Retina (tissue), 1 donor: ENCODE measurements at places on chromosomes 3 and 15.

GRCh38 chr3:12966847-12967605 is 106.2 kb downstream of the IQSEC1 start:
- DNase-seq: peak; percentile 75

GRCh38 chr15:51135276-51135675 is 40.6 kb upstream of the TNFAIP8L3 start:
- DNase-seq: no peak

- no peak for DNase-seq
Measured at GRCh38 chr3:113018536-113019181, 27.9 kb downstream of the GTPBP8 start.

- no peak for DNase-seq
Measured at GRCh38 chr15:90040618-90041017, 39.5 kb downstream of the ZNF710 start.

- DNase-seq: no peak
Measured at GRCh38 chr3:123168605-123169004, 33.1 kb upstream of the SEC22A start.

- DNase-seq: no peak
Measured at GRCh38 chr3:147846854-147847478, 437.8 kb downstream of the ZIC1 start.

GRCh38 chr15:80638553-80639167 is 56.5 kb upstream of the ABHD17C start:
- no peak for DNase-seq

DNA sequence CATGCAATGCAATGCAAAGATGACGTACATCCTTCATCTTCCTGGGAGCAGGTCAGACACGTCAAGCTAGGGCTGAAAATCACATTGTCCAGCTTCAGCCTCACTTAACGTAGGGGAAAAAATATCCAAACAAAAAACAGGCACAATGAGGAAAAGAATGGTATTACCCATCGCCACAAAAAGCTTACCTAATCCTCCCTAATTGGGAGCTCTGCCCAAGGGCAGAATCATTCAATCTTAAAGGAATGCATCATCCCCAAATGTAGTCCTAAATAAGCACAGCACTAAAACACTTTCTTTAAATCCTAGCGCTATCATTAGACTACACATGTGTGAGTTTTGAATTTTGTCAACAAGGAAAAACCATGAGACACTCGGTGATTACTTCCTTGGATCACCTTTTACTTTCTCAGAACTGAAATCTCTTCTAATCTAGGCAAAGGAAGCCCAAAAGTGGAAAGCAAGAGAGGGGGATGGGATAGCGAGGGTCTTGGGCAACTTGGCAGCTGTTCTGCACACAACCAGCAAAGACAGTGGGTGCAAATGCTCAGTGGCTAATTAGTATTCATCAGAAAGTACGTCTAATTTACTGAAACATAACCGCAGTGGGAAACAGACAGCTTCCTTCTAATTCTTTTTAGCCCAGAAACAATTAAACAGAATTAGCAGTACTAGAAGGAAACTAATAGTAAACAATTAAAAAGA is 87.4 kb downstream of the ADAMTS9 start:
- DNase-seq: peak; percentile 19

- DNase-seq: no peak
Measured at GRCh38 chr15:64842986-64843561, 1.4 kb downstream of the PLEKHO2 start.

- DNase-seq: no peak
Measured at GRCh38 chr3:74329096-74329495, 285.4 kb downstream of the CNTN3 start.
